Activated CD8-positive, alpha-beta memory T cell treated with anti-CD3 and anti-CD28 coated beads for 1 hour (primary cell): ENCODE measurements at places on chromosomes 11 and 22.

DNA sequence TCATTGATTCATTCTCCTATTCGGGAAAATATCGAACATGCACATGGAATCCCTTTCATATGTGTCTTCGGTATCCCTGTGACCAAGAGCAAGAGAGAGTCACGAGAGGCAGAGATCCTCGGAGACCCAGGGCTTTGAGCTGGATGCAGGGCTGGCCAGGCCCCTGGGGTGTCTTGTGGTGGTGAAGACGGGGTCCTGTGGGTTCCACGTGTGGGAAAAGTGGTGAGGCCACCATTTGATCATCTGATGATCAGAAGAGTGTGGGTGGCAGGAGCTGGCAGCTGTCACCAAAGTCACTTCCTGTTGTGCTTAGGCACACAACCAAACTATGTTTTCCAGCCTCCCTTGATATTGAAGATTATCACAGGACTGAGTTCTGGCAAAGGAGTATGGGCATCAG is 94.0 kb downstream of the BRD1 start:
- no peak for DNase-seq

GRCh38 chr11:92638678-92639077 is 330.8 kb upstream of the MTNR1B start:
- no peak for DNase-seq

- no peak for DNase-seq
Observed at GRCh38 chr11:79363256-79363655, 77.6 kb downstream of the TENM4 start.

- DNase-seq, result no peak
Observed at GRCh38 chr22:22467112-22467511, 41.4 kb downstream of the ZNF280B start.

GRCh38 chr11:27394781-27395228 is 31.8 kb upstream of the CCDC34 start:
- DNase-seq, result no peak

- DNase-seq, result no peak
Observed at GRCh38 chr11:7514099-7514591, 346 bp downstream of the PPFIBP2 start.

DNA sequence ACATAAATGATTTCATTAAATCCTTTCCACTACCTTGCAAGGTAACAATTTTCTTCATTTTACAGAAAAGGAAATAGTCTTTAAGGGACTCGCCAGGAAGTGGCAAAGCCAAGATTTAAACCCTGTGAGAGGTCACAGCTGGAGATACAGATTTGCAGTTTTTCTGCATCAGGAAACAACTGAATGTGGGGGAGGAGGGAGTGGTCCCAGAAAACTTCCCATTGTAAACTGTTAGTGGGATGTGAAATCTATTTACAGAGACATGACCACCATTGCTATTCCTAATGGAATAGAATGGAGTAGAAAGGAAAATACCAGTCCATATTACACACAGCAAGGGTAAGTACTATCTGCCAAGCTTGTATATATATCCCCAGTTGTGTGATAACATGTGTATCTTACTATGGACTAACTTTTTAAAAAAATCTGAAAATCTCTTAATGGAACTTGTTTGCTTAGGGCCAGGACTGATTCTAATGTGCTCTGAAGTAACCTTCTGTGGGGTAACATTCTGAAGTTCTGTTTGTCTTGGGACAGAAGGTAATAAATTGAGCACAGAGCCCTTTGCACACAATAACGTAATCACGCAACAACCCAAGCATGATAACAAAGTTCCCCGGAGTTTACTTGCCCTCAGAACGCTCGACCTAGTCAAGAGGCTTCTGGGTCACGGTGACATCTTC is 10.9 kb upstream of the TSKU start:
- DNase-seq, result no peak
